GM04504 (cell line): ENCODE measurements at places on chromosomes 11 and 22.

DNA sequence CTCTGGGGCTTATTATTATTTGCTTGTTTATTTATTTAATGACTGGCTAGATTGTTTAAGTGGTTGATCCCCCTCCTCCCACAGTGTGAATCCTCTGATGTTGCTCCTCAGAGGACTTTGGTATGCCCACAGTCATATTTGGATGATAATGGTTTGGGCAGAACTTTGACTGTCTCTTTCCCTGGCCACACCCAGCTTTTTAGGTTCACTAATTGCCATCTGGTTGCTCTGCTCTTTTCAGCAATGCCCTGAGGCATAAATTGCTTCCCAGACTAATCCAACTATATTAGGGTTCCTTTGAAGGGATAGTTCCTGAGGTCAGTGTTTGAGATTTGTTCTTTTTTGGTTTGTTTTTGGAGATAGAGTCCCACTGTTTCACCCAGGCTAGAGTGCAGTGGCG lies 99.3 kb upstream of the RRM1 start:
- peak; percentile 27 for DNase-seq

DNA sequence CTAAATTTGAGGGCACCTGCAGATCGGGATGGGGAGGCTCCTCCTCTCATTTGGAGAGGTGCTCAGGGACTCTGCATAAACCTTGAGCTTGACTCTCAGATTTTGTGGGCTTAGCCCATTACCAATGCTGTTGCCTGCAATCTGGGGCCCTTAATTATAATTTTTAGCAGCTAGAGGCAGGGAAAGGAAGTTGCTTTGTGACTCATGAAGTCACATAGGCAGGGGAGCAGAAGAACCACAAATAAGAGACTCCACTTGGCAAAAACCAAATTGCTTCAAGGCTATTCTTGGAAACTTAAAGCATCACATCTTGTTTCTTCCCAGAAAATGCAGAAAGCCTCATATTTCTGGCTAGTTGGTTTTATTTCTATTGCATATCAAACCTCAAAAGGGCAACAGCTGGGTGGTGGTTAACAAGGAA lies 46.9 kb downstream of the MICAL2 start:
- DNase-seq, result peak; percentile 66

DNA sequence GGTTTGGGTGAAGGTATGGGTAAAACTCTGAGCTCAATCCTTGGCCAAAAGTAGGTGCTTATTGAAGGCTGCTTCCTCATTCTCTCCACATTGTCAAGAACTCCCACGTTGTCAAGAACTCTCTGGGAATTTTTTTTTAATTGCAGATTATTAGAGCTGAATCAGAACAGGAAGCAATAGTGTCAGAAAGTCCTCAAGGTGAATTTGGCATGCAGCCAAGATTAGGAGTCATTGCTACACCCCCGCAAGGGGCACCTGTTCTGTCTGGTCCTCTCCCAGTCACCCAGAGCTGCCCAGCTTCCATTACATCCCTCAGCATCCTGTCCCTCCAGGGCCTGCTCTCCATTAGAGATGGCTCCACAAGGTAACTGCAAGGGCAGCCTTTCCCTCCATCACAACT lies 996.5 kb downstream of the OPCML start:
- DNase-seq, result no peak

- DNase-seq, result no peak
Observed at GRCh38 chr11:15266999-15267398, 152.3 kb downstream of the INSC start.

GRCh38 chr11:37558619-37559210 lies 960.7 kb upstream of the RAG2 start:
- DNase-seq, result no peak

GRCh38 chr11:111303461-111303860 lies 5.1 kb downstream of the POU2AF3 start:
- DNase-seq, result no peak

DNA sequence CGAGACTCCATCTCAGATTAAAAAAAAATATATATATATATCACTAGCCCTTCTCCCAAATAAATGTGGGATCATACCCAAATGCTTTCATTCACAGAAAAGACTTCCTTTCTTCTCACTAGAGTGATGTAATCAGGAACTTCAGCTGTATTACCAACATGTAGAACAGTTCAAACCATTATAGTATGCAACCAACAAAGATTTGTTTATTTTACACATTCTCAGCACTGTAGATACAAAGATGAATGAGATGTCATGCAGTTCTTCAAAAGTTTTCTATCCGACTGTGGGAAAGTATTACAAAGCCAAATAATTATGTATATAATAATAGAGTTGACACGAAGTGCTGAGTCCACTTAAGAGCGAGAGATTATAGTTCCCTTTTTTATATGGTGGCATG lies 22.2 kb upstream of the ZNF143 start:
- DNase-seq, result no peak

DNA sequence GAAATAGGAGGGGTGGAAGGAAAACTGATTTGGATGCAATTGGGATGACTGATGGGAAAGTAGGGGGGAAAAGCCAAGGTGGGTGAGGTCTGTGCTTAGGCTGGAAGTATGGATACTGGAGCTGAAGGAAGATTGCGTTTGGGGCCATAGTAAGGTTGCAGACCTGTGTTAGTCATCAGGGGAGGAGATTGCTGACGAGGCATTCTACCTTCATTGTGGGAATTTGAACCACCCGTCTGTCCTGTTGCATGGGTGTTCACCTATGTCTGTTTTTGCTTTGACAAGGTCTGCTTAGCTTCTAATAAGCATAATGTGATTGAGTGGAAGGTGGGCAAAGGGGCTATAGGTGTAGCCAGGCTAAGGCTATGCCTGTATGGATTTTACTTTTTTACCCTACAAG lies 323.8 kb downstream of the BLID start:
- no peak for DNase-seq

- no peak for DNase-seq
Observed at GRCh38 chr22:34696557-34696956, 369.4 kb upstream of the ISX start.

DNA sequence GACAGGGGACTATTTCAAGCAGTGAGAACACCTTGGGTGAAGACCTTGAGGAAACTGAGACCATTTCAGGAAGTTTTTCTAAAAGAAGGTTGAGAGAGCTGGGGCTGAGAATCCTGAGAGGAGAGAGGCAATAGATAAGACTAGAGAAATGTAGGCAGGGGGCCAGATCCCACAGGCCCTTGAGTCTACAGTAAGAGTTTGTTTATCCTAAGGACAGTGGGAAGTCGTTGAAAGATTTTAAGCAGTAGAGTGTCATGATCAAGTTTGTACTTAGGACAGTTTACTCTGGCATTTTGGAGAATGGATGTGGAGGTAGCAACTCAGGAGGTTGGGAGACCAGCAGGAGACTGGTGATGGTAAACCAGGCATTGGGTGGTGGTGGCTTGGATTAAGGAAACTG lies 17.1 kb downstream of the HSD17B12 start:
- no peak for DNase-seq

DNA sequence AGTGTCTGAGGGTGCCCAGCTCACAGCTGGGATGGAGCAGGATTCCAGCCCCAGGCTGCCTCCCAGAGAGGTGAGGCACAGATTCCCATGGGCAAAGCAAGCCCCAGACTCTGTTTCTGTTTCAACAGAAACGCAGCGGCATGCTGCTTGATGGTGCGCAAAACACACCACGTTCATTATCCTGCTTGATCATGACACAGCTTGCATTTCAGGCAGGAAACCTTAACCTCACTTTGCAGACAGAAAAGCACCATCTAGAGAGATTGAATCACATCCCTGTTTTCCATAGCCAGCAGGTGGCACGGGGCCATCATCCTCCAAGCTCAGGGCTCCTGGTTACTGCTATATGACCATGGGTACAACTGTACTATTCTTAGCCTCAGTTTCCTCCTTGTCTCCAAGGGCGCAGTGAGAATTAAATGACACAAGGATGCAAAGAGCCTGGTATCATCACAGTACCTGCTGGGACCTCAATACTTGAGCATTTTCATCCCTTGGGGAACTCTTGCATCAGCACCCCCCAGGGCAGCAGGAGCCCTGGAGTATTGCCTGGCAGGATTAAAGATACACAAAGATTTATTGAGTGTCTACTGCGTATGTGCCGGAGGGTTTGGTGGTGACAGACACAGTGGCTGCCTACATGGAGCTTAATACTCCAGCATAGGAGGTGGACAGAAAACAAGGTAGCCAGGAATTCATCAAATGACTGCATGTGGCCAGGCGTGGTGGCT lies 110.0 kb downstream of the TP53I11 start:
- no peak for DNase-seq

- peak; percentile 77 for DNase-seq
Observed at GRCh38 chr11:35144136-35144741, 5.3 kb downstream of the CD44 start.

DNA sequence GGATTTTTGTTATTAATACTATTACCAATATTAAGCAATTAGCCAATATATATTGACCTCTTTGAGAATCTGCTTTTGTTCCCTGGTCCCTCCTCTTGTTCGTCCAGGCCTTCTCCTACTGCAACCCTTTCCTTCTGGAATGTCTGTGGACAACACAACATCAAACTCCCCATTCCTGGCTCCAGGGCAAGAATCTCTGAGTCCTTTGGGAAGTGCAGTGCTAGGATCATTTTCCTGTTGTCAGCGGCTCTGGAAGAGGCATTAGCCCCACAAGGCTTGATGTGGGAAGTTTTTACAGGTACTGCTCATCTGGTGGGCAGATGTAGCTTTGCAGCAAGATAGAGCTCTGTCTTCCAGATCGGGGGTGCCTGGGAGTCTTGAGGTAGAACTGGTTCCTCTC lies 74.3 kb downstream of the RPUSD4 start:
- no peak for DNase-seq

DNA sequence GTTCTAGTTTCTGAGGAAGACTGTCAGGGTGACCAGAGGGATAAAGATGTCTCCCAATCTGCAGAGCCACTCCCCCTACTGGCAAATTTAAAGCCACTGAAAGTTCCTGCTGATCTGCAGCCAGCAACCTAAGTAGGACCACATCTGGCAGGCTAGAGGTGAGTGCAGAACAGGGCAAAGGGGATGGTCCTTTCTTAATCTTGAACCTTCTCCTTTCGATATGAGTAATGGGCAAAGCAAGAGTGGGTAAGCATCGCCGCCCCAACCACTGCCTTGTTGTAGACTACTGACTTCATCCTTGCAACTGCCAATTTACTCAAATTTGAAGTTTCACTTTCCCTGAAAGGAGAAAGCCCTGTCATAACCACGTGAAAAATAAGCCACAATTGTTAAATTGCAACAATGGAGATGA lies 30.7 kb downstream of the SCUBE2 start:
- DNase-seq, result no peak

GRCh38 chr11:32874132-32874531 lies 18.5 kb upstream of the QSER1 start:
- no peak for DNase-seq

DNA sequence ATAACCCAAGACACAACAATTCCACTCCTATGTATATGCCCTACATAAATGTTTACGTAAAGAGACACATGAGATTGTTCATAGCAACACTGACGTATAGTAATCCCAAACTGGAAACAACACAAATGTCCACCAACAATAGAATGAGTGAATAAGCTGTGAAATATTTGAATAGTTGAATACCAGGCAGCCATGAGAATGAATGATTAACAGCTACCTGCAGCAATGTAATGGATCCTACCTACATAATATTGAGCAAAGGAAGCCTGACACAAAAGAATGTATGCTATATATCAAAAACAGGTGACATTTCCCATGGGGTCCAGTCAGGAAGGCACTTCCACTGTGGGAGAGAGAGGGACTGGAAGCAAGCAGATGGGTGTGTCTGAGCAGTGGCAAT lies 92.8 kb upstream of the LINC01488 start:
- no peak for DNase-seq

- DNase-seq, result no peak
Observed at GRCh38 chr11:34562976-34563375, 49.4 kb upstream of the ELF5 start.

DNA sequence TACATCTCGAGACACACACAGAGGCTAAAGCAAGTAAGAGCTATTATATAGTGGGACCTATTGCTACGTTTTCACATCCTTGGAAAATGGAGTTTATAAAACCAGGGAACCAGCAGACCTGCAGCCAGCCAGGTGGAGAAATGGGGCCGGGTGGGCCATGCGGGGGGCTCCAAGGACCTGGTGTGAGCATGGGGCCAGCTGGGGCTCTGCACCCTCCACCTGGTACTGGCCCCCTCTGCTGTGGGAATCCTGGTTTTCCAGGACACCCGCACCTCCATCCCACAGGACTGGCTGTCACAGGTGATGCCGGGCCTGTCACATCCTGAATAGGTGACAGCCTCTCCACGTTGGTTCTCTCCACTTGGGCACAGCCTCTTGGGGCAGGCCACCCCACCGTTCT lies 11.3 kb downstream of the DHCR7 start:
- DNase-seq, result no peak

DNA sequence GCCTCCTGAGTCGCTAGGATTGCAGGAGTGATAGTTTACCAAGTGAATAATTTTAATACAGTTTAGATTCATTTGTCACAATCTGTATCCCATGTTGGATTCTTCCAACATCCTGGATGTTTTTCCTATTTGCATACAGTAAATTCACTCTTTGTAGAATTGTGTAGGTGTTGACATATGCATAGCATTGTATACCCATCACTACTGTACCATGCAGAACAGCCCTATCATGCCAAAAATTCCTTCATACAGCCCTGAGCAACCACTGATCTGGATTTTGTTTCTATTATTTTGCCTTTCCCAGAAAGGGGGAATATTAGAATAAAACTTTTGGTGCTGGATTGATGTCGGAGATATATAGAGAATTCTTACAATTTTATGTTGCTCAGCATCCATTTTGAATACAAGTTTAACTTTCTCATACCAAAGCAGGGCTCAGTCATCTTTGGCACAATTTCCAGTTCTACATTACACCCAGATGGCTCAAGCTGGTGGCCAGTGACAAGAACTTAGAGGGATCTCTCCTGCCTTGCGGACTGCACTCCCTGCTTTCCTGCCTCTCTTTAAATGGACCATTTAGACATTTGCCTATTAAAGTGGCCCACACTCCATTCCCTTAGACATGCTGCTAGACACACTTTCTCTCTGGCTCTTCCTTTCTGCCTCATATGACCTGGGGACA lies 45.4 kb upstream of the CFAP300 start:
- no peak for DNase-seq

- DNase-seq, result no peak
Observed at GRCh38 chr11:115806056-115806455, 301.8 kb upstream of the CADM1 start.

- DNase-seq, result no peak
Observed at GRCh38 chr11:12865863-12866595, 143.1 kb upstream of the RASSF10 start.

GRCh38 chr22:39134366-39135091 lies 18.0 kb downstream of the CBX7 start:
- DNase-seq, result no peak

DNA sequence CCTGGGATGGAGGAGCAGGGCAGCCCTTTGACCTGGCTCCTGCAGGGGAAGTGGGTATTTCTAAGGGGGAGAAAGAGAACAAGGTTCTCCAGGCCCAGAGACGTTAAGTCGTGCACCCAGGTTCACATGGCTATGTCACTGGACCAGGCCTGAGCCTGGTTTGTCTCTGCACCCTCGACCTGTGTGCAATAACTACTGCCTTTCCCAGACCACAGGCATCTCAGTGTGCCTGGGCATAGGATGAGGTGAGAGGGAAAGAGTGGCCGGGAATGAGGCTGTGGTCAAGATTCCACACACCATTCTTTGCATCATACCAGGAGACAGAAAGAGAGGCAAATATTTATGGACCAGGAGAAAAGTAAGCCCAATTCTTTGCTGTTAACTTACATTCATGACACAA lies 66.8 kb downstream of the PRR5L start:
- DNase-seq, result no peak

GRCh38 chr11:110070176-110070575 lies 23.0 kb upstream of the ZC3H12C start:
- DNase-seq, result no peak

- DNase-seq, result no peak
Observed at GRCh38 chr11:17506942-17507341, 30.3 kb upstream of the ABCC8 start.
